Gastrocnemius medialis (tissue), 4 donors: ENCODE measurements at places on chromosomes 12 and 14. TPM values are rescaled to one million over a fixed set of nuclear protein-coding genes. Genes with fewer than 3 reads are reported as not detected.
A peak's percentile ranks its signal among the peaks of the same experiment; 100 is the strongest.

Gene ACVRL1
- total RNA-seq = 37.1 TPM

Gene PRKD1
- total RNA-seq = 1.8 TPM

Gene CCDC197
- not detected for total RNA-seq

Gene AMHR2
- total RNA-seq = 1.0 TPM

Gene PTPN21
- 6.7 TPM for total RNA-seq

Gene SPIC
- total RNA-seq = not detected

Gene MARCHF9
- 11.3 TPM for total RNA-seq

Gene WNT1
- total RNA-seq = not detected

Gene KRT82
- not detected for total RNA-seq

Gene LMNTD1
- total RNA-seq = not detected

Gene SLC39A2
- not detected for total RNA-seq

DNA sequence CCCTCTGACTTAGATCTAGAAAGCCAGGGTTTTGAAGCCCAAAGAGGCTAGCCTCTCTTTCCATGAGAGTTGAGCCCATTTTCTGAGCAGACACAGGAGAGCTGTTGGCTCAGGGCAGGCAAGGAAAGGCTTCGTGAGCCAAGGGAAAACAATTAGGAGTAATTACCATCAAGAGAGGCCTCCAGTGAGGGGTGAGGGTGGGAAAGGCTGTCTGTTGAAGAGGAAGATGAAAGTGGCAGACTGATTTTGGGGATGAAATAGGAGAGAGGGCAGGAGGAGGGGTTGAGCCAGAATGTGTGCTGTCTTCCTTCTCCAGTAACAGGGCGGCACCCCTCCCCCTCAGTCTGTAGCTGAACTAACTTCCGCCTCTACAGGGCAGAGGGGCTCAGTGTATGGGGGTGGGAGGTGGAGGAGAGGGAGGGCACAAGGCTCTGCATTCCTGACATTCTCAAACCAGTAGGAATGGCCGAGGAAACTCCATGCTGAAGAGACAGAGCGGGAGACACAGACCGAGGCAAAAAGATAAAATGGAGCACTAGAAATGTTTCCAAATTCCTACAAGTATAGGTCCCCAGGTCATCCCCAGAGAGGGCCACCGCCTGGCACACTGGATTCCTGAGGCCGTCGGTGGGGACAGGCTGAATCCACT, 33.1 kb upstream of the COL2A1 start:
- DNase-seq = no peak

GRCh38 chr14:73674986-73675385, 30.2 kb downstream of the DNAL1 start:
- no peak for DNase-seq

DNA sequence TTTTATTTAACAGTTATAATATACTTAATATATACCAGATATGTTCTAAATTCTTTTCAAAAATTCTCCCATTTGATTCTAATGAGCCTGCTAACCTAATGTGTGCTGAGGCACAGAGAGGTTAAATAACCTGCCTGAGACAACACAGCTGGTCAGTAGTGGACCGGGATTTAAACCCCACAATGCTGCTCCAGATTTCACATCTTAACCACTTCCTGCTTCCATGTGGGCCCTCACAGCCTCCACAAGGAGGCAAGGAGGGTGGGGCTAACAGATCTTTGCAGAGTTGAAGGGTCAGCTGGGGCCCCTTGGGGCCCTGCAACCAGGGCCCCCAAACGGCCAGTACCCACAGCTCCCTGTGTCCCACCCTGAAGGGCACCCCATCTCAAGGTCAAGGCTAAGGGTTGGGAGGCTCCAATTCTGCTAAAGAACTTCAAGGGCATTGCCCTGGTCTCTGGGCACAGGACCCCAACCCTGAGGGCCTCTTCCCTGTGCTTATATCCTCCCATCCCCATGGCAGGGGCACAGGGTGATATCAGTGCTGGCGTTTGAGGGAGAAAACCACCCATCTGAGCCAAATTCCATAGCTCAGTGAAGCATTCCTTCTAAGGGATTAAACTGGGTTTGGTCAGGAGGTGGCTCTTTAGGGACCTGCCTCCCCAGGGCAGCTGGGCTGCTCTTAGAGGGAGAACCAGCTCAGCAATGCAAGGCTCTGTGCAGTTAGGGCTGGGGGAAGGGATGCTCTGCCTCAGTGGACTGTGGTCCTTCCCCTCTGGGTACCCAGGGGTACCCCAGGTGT, 2.2 kb downstream of the KRT80 start:
- no peak for DNase-seq

- DNase-seq = no peak
These were observed 2.5 kb downstream of the CCDC197 start for GRCh38 chr14:93999573-93999972.

DNA sequence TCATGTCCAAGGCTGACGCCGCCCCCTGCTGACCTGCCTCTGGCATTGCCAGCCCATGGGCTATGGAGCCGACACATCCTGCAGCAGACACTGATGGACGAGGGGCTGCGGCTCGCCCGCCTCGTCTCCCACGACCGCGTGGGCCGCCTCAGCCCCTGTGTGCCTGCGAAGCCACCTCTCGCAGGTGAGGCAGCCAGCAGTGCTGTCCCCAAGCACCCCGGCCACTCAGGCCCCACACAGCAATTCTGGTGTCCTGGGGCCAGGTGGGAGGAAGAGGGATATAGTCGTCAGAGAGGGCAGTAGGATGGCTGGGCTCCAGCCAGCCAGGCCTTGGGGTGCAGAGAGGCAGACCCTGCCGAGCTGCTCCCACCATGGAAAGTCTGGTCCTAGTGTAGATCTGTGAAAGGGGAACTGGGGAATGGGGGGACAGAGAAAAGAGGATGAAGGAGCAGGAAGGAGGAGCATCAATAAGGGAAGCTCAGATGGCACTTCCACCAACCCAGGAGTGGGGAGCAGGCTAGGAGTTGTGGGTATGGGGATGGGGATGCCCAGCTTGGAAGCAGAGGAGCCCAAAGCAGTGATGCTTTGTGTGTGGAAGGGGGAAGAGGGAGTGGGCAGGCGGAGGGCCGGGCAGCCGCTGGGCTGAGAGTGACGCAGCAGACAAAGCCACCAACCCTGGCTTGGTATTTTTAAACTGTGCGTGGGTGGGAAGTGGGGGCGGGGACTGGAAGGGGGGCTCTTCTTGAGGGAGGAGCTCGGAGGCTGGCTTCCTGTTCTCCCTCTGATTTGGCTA, 4.7 kb downstream of the NAB2 start:
- peak; percentile 37 for DNase-seq

GRCh38 chr12:57902478-57902969, 38.8 kb upstream of the ATP23 start:
- no peak for DNase-seq

GRCh38 chr12:54622463-54623183, 12.1 kb downstream of the LACRT start:
- no peak for DNase-seq

DNA sequence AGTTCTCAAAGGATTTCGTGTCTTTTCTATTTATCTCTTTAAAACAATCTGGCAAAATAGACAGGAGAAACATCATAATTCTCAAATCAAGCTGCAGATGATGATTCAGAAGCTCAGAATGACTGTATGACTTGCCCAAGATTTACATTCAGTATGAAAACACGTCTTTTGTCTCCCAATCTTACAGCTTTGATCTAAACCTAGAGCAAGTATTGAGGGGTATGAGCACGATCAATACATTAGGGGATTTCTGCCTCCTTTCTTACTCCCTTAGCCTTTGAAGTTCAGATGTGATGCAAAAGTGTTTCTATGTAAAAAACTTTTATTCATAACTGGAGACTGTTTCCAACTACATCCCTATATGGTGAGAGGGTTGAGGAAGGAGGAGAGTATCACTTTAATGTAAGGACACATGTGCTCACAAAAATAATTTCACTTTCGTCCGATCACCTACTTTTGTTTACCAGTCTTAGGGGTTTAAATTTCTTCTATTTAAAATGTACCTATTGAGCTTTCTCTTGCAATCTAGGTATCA, 454.8 kb downstream of the TMTC2 start:
- no peak for DNase-seq

DNA sequence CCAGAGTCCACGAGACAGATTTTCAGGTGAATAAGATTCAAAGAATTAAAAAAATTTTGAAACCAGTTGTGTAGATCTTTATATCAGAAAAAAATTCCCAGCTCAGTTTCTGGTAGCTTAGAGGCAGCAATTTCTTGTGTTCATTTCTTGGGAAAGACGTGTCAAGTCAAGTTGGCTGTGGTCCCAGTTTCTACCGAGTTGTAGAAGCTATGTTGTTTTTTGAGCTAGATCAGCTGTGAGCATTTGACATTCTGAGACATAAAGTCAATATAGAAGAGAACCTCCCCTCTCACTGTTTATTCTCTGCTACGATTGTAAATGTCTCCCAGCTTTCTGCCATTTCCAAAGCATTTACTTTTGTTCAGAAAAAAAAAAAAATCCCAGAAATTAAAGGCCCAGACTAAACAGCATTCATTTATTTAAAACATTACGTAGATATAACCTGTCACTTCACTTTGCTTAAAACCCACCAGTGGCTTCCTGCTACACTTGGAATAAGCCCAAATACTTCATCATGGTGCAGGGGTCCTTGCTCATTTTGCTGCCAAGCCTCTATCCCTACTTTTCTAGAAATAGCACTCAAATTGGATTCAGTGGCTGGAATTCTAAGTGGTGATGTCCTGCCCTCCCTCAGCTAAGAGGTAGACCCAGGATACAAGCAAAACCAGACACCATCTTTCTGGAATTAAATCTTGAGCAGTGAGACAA, 20.6 kb upstream of the PYGL start:
- DNase-seq = no peak

DNA sequence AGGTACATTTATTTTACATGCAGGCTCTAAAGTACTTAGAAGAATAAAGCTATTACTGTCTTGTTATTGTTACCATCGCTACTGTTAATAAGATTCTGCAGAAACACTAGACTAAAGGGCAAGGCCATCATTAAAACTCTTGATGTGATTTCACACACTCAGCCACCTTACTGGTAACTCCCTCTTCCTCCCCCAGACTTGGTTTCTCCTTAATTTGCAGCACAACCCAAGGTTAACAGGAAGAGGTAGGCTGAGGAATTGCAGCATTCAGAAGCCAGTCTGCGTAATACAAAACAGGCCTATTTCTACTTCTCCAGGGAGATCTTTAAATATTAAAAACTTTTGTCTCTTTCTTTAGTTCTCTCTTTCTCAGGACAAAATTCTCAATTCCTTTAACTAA, 210.3 kb downstream of the BTG1 start:
- no peak for DNase-seq

- DNase-seq = no peak
These were observed 4.9 kb downstream of the CERS5 start for GRCh38 chr12:50162230-50162629.

DNA sequence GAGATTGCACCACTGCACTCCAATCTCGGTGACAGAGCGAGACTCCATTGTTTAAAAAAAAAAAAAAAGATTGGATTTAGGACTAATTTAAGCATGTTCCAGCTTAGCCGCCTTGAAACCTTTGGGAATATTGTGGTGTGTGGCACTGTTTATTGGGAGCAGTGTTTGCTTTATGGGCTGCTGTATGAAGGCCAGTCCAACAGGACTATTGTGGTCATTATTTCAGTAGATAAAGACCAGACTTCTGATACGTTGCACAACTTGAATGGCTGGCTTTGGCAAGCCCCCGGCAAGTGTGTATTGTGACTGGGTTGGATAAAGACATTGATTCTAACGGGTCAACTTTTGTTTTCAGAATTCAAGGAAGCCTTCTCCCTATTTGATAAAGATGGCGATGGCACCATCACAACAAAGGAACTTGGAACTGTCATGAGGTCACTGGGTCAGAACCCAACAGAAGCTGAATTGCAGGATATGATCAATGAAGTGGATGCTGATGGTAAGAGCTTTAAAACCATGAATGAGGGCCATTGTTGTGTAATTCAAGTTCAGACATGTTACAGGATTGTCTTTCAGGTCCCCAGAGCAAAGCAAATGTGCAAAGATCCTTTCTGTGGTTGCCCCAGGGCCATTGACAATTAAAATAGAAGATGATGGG, 4.2 kb downstream of the CALM1 start:
- no peak for DNase-seq

DNA sequence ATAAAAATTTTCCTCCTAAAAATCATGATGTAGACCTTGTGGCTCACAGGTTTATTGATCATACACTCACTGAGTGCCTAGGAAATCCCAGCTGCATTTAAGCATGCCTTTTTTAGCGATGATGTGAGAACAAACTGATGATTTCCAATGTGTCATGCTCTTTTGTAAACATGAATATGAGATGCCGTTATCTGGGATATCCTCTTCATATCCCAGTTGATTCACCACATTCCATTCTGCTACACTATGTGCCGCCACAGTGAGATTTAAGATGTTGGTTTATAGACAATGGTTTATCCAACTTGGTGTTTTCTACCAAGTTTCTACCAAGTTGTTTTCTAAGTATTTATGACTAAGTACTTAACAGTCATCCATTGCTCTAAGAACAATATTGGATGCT, 5.2 kb downstream of the OR4E1 start:
- no peak for DNase-seq

GRCh38 chr14:68978172-68978911, 760 bp downstream of the ACTN1 start:
- peak; percentile 42 for DNase-seq

GRCh38 chr14:63949696-63950095, 96.9 kb downstream of the SYNE2 start:
- no peak for DNase-seq

GRCh38 chr12:1313906-1314305, 280.5 kb downstream of the FBXL14 start:
- DNase-seq = no peak

DNA sequence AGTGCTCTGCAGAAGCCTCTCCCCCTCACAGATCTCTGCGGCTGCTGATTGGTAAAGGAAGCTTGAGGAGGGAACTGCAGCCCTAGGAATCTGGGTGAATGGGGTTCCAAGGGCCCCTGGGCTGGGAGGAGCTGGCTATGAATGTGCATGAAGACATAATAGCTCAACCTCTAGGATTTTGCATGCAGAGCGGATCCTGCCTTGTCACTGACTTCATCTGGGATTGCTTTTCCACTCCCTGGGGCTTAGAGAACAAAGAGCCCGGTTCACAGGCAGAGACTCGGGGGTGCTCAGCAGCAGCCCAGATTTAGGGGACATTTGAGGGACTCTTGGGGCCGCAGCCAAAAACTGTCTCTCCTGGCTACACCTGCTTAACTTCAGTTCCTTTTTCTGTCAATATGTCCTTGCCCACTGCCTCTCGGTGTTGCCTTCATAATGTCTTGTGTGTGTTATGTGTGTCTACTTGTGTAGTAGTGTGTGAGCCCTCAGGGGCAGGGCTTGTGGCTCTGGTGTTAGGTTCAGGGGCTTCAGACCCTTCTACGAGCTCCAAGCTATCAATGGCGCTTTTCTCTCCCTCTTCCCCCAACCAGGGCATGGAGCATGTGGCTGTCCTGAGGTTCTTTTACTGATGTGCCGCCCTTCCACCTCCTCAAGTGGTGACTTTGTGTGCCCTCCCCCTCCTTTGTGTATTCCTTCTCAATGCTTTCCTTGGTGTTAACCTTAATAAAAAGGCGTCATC, 1.9 kb downstream of the CCDC184 start:
- DNase-seq = no peak

- DNase-seq = no peak
These were observed 45.7 kb upstream of the GRIP1 start for GRCh38 chr12:66724616-66725015.

- DNase-seq = no peak
These were observed 124.2 kb downstream of the GLT1D1 start for GRCh38 chr12:128977441-128977840.
